NCI-H510A (cell line): ENCODE measurements at places on chromosomes 6 and 20.

- no peak for DNase-seq
Observed at GRCh38 chr6:41013466-41014153, 25.4 kb downstream of the UNC5CL start.

GRCh38 chr6:107275330-107275865, 160.1 kb upstream of the BEND3 start:
- DNase-seq, result no peak

DNA sequence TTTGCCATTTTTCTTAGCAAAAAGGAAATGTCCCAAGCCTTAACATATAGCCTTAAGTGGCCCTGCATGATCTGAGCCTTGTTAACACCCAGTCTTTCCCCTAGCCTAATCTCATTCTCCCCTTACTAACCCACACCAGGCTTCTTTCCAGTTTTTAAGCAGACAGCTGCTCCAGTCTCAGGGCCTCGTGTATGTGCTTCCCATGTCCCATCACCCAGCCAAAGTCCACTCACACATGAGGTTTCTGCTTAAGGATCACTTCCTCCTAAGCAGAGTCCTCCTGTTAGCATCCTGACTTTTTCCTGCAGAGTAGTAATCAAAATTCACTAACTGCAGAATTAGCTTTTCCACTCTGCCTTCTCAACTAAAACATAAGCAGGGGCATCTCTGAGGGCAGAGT, 96.1 kb downstream of the SMLR1 start:
- no peak for DNase-seq

- DNase-seq, result no peak
Observed at GRCh38 chr6:148708707-148709106, 38.1 kb upstream of the UST start.

DNA sequence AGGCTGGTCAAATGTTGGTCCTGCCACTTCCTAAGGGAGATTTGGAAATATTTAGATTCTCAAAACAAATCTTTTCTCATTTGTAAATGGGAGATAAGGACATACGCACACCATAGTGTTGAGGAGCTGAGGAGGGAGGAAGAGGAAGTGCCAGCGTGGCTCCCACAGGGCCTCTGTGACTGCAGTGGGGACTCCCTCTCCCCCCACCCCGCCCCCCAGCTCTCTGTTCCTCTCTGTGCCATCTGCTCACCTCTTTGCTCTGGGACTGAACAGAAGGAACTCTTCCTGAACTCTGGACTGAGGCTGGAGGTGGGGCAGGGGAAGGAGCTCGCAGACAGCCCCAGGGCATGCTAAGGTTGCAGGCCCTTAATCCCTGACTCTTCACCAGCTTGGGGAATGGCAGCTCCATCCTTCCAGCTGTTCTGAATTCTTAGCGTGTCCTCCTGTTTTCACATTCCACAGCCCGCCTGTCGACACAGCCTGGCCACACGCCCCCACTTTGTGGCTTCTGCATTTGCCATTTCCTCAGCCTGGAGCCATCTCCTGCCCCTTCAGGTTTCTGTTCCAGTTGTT, 11.4 kb downstream of the DDX27 start:
- no peak for DNase-seq

DNA sequence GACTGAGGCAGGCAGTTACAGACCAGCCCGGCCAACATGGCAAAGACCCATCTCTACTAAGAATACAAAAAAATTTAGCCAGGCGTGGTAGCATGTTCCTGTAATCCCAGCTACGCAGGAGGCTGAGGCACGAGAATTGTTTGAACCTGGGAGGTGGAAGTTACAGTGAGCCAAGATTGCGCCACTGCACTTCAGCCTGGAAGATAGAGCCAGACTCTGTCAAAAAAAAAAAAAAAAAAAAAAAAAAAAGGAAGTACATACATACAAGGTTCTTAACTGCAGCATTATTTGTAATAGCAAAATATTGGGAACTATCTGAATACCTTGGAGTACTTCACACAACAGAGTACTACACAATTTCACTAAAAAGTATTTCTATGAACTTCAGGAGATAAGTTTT, 183.5 kb upstream of the OLIG3 start:
- DNase-seq, result no peak

DNA sequence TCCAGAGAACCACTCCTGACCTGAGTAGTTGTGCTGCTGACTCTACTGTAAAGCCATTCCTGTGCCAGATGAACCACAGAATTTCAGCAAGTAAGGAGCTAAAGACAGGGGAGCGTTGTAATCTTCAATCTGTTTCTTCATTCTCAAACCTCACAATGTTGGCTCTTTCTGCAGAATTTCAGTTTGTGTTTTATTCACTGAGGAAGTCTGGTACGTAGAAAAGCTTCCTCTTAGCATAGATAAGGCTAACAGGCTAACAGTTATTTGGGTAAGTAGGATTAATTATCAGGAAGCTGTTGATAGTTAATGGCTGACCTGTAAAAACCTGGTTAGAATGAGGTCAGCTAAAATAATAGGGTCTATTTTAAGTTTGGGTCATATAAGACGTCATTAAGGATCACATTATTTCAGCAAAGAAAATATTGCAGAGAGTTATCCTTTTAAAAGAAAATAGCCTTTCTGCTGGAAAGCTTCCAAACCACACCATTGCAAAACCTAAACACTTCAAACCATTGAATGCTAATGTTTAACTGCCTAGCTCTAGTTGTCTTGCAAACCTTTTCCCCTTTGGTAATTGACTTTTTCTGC, 14.1 kb upstream of the TENT5A start:
- no peak for DNase-seq

GRCh38 chr6:101722471-101722870, 329.0 kb downstream of the GRIK2 start:
- DNase-seq, result no peak

- DNase-seq, result no peak
Observed at GRCh38 chr6:100065348-100065747, 71.3 kb upstream of the MCHR2 start.

DNA sequence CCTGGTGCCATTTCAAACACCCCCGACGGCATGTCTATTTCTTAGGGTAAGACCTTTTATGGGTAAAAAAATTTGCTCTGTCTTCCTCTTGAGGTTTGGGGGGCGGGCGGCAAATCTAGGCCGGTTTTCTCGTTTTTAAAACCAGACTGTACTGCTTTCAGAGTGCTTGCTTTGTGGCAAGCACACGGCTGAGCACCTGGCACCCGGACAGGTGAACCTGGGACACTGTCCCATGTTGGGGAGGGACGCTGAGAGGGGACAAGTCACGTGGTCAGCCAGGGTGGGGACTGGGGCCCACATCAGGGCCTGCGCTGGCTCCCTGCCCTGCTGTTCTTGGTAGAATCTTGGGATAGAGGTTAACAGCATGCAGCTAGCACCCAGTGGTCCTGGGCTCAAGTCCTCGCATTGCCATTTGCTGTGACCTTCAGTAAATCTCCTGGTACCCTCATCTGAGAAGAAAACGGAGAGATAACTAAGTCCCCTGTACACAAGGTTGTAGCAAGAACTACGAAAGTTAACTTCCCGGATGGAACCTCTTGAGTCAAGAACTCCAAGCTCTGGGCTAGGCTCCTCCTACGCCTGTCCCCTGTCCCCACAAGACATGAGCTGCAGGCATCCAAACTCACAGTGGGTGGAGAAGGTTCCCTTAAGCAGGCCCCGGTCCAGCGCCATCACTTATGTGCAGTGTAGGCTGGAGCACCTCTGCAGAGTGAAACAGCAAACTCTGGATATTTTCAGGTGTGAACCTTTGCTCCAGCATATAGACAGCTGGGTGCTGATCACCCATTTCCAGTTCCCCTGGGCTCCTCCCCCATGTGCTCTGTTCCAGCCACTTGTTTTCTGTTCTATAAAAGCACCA, 41.7 kb downstream of the PMEPA1 start:
- no peak for DNase-seq

DNA sequence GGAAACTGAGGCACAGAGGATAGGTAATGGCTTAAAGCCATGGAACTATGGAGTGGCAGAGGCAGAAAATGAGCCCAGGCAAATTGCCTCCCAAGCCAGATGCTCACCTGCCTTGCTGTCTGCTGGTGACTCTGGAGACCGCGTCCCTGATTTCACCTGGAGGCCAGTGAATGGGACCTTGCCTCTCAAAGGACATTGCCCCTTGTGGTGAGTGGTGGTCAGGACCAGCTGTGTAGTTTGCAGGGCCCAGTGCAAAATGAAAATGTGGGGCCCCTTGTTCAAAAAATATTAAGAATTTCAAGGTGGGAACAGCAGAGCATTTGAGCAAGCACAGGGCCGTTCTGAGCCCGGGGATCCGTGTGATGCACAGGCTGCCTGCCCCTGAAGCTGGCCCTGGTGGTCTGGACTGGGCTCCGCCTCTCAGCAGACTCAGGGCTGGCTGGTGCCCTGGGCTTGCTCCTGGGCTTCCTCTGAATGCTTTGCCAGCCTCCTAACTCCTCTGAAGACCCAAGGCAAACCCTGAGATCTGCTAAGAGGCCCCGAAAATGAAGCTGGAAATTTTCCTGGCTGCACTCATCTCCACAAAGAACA, 19.8 kb upstream of the KCNG1 start:
- no peak for DNase-seq

DNA sequence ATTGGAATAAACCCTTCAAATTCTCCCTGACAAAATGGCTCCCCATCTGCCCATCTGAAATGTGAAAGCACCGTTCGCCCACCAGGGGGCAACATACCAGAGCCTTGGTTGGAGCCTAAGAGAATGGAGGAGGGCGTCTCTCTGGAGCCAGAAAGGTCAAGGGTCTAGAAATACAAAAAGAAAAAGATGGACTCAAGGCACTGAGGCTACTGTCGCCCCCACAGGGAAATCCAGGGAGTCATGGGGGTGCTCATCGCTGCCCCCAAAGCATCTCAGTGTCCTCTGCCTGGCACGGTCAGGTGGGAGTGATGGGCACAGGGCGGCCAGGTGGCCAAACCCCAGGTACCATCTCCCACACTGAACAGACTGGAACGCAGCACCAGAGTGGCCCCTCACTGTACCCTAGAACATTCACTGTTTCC, 136.3 kb downstream of the ZMYND8 start:
- no peak for DNase-seq

DNA sequence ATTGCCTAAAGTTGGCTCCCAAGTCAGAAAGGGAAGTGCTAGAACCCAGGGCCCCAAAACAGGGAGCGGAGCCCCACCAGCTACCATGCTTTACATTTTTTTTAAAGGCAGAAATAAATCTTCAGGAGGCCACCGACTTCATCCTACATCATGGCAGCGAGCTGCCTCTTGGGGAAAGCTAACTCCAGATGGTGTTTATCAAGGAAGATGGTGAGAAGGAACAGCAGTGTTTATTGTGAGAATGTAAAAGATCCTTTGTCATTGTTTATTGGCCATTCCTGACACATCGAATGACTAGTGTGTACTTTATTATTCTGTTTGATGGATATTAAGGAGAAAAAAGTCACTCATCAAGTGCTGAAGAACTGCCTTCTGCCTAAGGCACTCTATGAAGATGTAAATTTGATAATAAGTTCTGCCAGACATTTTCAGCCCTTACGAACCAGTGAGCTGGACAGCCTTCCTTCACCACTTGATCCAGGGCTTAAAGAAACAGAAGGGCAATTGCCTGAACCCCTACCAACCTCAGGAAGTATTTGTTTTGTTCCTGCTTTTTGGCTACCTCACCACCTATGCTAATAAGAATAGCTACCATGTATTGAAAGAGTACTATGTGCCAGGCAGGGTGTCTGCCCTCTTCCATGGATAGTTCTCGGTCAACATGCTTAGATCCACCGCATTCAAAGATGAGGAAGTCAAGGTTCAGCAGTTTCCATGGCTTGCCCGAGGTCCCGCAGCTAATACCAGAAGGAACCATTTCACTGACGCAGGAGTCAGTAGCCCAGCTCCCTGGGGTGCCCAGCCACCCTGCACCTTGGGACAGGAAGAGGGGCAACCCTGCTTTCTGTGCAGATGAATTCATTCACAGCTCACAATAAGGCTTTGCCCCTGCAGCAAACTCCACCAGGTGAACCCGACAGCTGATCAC, 194.7 kb upstream of the RREB1 start:
- DNase-seq, result no peak

DNA sequence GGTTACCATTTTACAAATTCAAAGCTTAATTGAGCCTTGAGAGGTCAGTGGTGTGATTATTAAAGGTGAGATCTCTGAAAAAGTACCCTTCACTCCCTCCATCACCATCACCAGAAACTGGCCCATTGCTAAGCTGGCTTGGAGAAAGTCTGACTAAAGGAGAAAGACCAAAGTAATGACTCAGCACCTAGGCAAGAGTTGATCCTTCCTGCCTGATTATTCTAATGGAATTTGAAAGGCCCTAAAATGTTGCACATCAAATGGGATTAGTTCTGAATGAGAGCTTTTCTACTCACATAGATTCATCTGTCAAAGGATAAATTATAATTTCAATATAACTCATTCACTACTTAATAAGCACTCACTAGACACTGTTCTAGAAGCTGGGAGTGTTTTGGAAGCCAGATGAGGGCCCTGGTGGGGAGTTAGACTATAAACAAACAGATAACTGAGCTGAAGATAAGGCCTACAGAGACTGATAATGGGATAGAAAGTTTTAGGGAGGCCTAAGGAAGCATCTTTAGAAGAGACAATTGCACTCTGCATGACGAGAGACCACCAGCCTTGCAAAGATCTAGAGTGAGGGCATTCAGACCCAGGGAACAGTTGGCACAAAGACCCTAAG, 366.7 kb downstream of the SYNE1 start:
- no peak for DNase-seq

GRCh38 chr20:14570811-14571210, 233.4 kb upstream of the FLRT3 start:
- DNase-seq, result no peak

GRCh38 chr20:62760856-62761758, 35.2 kb upstream of the MRGBP start:
- no peak for DNase-seq

DNA sequence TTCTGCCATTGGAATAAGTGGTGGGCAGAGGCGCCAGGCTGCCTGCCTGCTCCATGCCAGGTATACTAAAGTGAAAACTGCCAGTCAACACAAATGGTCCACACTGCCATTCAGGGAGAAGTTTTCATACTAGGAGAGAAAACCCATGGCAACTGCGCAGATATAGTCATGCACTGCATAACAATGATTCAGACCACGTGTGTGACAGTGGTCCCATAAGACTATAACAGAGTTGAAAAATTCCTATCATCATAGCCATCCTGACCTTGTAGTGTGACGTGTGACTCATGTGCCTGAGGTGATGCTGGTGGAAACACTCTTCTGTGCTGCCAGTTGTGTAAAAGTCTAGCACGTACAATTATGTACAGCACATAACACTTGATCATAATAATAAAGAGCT, 25.1 kb downstream of the ZC3H12D start:
- no peak for DNase-seq

- no peak for DNase-seq
Observed at GRCh38 chr6:5712349-5713215, 294.1 kb downstream of the NRN1 start.

DNA sequence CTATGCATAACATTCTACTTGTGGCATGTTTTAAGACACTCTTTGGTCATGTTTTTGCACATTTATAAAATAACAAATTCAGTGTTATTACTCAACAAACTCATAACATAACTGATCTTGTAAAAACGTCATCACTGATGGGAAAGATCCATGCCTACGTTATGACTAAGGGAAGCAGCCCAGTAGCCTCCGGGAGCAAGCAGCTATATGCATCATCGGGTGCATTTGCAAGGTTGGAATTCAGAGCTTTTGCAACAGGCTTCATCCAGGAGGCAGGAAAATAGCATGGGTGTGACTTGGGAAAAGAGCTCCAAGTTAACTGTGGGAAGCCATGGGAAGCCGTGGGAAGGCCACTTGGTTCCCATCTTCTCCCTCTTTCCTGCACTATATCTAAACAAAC, 271.6 kb upstream of the SGK1 start:
- DNase-seq, result no peak
